HFFc6 (cell line): ENCODE measurements at places on chromosomes 6 and 20. TPM values are rescaled to one million over a fixed set of nuclear protein-coding genes. Genes with fewer than 3 reads are reported as not detected.

GRCh38 chr6:28657769-28658465 lies 132.2 kb downstream of the GPX5 start:
- DNase-seq = peak; percentile 57
- peaks cover 11% of the 10 kb centered on the region for H3K27me3 ChIP-seq
- H3K4me1 ChIP-seq = peaks cover 26% of the 10 kb centered on the region
- H3K27ac ChIP-seq = peak overlapping the region; percentile 53
- H3K36me3 ChIP-seq = no peaks in the 10 kb centered on the region

- H3K4me3 ChIP-seq = peak overlapping the region; percentile 94
- H3K4me1 ChIP-seq = peaks cover 52% of the 10 kb centered on the region
These were observed 1.5 kb downstream of the CCND3 start for GRCh38 chr6:41939848-41940758.

DNA sequence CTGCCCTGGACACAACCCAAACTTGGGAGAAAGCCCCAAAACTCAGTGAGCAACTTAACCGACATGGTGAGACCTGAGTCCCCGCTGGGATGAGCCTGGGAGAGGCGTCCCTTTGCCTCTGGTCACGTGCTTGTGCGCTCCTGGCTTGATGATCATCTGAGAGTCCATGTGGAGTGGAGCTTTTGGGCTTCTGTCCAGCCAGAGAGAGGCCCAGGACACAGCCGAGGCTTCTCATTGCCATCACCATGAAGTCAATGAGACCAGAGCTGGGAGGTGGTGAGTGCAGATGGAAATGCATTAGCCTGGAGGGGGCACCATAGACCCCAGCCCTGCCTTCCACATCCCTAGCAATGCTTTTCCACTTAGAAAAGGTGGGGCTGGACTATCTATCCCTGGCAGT lies 250.0 kb downstream of the SLC24A3 start:
- peaks cover 2% of the 10 kb centered on the region; the same call in 1 of the 2 replicates for H3K27me3 ChIP-seq
- no peak overlapping the region for H3K4me3 ChIP-seq
- no peak overlapping the region for H3K27ac ChIP-seq
- no peak for DNase-seq
- peaks cover 8% of the 10 kb centered on the region; the same call in 1 of the 2 replicates for H3K4me1 ChIP-seq
- H3K36me3 ChIP-seq = no peaks in the 10 kb centered on the region

The ZBTB46 gene
- 0.45 to 1.1 TPM (median 0.99 TPM) in 3 replicates for total RNA-seq

The TMEM217 gene
- total RNA-seq = 1.3 to 2.2 TPM (median 1.5 TPM) in 3 replicates

DNA sequence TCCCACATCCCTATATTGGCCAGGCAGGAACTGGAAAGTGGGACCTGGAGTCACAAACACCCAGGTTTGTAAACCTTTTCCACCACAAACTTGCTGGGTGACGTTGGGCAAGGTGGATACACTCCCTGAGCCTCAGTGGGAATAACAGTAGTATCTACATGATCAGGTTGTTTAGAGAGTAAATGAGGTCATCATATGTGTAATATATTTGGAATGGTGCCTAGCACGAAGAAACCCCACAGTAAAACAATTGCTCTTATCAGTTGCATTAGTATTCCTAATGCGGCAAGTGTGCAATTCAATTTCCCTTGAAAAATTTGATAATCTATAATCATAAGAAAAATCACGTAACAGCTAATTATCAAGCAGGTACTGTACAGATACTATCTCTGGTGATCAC lies 51.9 kb downstream of the HIVEP2 start:
- H3K4me3 ChIP-seq = no peak overlapping the region
- no peak overlapping the region for H3K27ac ChIP-seq
- DNase-seq = peak; percentile 39

DNA sequence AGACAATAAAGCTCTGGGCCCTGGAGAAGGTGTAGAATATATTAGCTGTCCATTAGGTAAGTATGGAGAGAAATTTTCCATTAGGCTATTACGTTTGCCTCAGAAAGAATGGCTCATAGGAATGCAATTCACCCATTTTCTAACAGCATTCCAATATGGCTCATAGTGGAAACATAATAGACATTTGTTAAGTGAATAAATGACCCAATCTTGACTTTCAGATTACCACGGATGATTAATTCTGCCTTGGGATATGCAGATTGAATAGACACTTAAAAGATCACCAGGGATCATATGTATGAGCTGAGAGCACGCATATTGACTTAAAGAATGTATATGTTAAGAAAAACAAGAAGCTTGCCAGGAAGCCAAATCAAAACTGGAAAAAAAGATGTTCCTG lies 209.1 kb upstream of the CDYL start:
- no peaks in the 10 kb centered on the region; the same call in 1 of the 2 replicates for H3K27me3 ChIP-seq
- peak overlapping the region; percentile 64 for H3K27ac ChIP-seq
- H3K36me3 ChIP-seq = peaks cover 17% of the 10 kb centered on the region
- H3K4me1 ChIP-seq = peaks cover 41% of the 10 kb centered on the region
- peak overlapping the region; percentile 22; the same call in 1 of the 2 replicates for H3K4me3 ChIP-seq

DNA sequence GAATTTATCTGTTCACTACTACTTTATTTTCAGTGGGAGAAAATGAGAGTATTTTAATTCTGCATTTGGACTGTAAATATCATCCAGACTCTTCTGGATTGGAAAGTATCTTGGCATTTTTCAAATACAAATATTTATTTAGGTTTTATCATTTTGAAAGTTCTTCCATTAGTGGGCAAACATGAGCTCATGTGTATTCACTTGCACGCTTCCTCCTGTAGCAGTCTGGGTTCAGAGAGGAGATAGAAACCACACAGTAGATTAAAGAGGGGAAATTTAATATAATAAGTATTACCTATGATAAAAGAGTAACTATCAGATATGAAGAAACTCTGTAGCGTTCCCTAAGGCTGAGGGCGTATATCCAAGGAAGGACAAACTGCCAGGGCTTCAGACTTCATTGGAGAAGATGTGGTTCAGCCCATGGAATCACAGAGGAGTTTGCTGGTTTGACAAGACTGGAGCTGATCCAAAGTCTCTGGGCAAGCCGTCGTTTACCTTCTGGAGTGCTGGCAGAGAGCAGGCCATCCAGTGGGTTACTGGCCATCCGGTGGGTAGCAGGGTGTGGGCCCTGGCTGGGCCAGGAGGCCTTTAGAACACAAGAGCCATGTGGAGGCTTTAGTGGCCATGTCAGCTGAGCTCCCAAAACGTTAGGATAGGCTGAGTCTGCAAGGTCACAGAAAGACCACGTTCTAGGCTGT lies 44.3 kb downstream of the KCNS1 start:
- H3K27ac ChIP-seq = no peak overlapping the region; the same call in 1 of the 2 replicates
- peaks cover 28% of the 10 kb centered on the region for H3K36me3 ChIP-seq
- no peak overlapping the region for H3K4me3 ChIP-seq
- no peak for DNase-seq

GRCh38 chr20:46635514-46636136 lies 15.6 kb downstream of the SLC13A3 start:
- H3K27ac ChIP-seq = no peak overlapping the region
- no peak for DNase-seq
- peaks cover 10% of the 10 kb centered on the region for H3K27me3 ChIP-seq
- H3K36me3 ChIP-seq = no peaks in the 10 kb centered on the region

DNA sequence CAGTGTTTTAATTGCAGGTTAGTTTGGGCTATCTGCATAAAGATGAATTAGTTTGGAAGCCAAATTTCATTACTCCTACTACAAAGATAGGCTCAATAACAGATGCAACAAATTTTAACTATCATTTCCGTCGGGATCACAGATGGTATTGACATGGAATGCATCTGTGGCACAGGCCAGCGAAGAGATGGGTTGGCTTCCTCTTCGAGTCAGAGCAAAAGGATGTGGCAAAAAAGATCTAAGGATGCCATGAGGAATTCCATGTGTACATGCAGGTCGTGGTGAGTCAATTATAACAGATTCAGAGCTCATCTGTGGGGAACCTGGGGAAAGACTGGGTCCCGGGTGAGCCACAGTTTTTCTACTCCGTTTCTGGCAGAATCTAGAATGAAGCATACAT lies 83.0 kb upstream of the CITED2 start:
- H3K4me3 ChIP-seq = no peak overlapping the region
- peaks cover 13% of the 10 kb centered on the region for H3K4me1 ChIP-seq
- no peaks in the 10 kb centered on the region for H3K27me3 ChIP-seq
- no peaks in the 10 kb centered on the region for H3K36me3 ChIP-seq
- DNase-seq = no peak

GRCh38 chr6:153698637-153699036 lies 340.4 kb upstream of the OPRM1 start:
- no peak overlapping the region for H3K4me3 ChIP-seq
- no peaks in the 10 kb centered on the region for H3K36me3 ChIP-seq
- no peaks in the 10 kb centered on the region for H3K4me1 ChIP-seq
- no peak overlapping the region for H3K27ac ChIP-seq
- DNase-seq = no peak
- H3K27me3 ChIP-seq = no peaks in the 10 kb centered on the region

- H3K4me3 ChIP-seq = no peak overlapping the region
- H3K27me3 ChIP-seq = no peaks in the 10 kb centered on the region
- DNase-seq = no peak
These were observed 897.4 kb upstream of the CITED2 start for GRCh38 chr6:140271759-140272377.

The TTLL9 gene
- total RNA-seq = not detected in 3 replicates

GRCh38 chr6:42690151-42690702 lies 32.2 kb downstream of the PRPH2 start:
- H3K36me3 ChIP-seq = peaks cover 15% of the 10 kb centered on the region
- peaks cover 63% of the 10 kb centered on the region for H3K4me1 ChIP-seq
- H3K4me3 ChIP-seq = no peak overlapping the region

DNA sequence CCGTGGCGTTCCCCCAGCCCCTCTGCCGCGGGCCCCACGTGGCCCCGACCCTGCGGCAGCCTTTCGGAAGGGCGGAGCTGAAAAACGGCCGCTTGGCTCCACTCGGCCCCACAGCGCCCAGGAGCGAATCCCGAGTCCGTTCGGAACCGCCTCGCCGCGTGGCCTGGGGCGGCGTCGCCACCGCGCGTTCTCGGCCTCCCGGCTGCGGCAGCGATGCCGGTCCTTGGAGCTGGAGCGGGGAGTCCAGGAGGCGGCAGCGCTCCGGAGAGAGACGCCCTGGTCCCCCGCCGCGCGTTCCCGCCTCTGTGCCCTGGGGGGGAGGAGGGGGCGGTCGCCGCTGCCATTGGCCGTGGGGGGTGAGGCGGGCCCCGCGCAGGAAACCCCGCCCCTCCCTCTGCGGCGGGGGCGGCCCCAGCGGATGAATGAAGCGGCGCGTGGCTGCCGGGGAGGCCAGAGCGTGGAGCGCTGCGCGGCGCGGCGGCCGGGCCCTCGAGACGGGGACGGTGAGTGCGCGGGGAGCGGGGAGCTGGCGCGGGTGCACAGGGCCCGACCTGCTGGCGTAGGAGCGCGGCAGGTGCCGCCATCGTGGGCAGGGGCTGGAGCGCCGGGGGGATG lies at the start of gene SLCO4A1:
Gene SLCO4A1 (plus strand): TSS at position 453 of the 615 bp plus-strand sequence. CDS start 13,952 bp downstream, outside the sequence.
- no peaks in the 10 kb centered on the region for H3K36me3 ChIP-seq
- H3K27ac ChIP-seq = no peak within 1 kb of the TSS
- H3K4me1 ChIP-seq = no peaks in the 10 kb centered on the region; the same call in 1 of the 2 replicates
- DNase-seq = peak; percentile 25
- H3K4me3 ChIP-seq = peak within 1 kb of the TSS; percentile 75
- H3K27me3 ChIP-seq = peaks cover 13% of the 10 kb centered on the region

DNA sequence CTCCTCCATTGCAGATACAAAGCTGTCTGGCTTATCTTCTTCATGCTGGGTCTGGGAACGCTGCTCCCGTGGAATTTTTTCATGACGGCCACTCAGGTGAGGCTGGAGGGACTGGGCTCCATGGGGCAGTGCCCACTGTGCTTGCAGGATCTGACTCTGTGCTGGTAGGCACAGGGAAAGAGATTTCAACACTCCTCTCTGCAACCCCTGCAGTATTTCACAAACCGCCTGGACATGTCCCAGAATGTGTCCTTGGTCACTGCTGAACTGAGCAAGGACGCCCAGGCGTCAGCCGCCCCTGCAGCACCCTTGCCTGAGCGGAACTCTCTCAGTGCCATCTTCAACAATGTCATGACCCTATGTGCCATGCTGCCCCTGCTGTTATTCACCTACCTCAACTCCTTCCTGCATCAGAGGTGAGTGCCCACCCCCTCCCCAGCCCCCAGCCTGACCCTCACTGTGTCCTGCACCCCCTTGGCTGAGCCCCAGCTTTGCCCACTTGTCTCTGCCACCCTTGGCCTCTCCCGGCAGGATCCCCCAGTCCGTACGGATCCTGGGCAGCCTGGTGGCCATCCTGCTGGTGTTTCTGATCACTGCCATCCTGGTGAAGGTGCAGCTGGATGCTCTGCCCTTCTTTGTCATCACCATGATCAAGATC lies 6.1 kb downstream of the SLC29A1 start:
- no peak for DNase-seq
- no peaks in the 10 kb centered on the region for H3K36me3 ChIP-seq
- H3K27me3 ChIP-seq = peaks cover 2% of the 10 kb centered on the region
- H3K4me1 ChIP-seq = peaks cover 34% of the 10 kb centered on the region
- H3K4me3 ChIP-seq = no peak overlapping the region
- H3K27ac ChIP-seq = no peak overlapping the region

GRCh38 chr6:11318835-11319813 lies 86.7 kb upstream of the NEDD9 start:
- H3K36me3 ChIP-seq = no peaks in the 10 kb centered on the region
- H3K4me3 ChIP-seq = peak overlapping the region; percentile 1; the same call in 1 of the 2 replicates
- H3K27ac ChIP-seq = peak overlapping the region; percentile 98

DNA sequence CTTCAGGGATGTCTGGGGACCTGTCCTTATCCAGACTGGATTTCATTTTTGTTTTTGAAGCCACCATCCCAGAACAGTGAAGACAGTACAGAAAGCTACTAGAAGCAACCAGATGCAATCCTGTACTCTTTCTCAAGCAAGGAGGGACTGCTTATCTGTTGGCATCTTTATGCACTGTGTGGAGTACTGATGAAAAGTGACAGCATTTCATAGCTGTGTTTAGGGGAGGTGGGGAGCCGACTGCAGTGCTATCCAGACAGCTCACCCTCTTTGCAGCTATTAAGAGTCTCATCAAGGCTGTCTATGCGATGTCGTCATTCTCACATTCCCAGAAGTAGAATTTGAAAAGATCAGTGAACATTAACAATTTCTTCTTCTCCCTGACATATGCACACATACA lies 5.5 kb downstream of the ZDHHC14 start:
- H3K27ac ChIP-seq = no peak overlapping the region
- peaks cover 14% of the 10 kb centered on the region for H3K4me1 ChIP-seq
- H3K4me3 ChIP-seq = no peak overlapping the region
- no peaks in the 10 kb centered on the region for H3K27me3 ChIP-seq
- peaks cover 26% of the 10 kb centered on the region for H3K36me3 ChIP-seq

- DNase-seq = no peak
- H3K4me3 ChIP-seq = no peak overlapping the region
- H3K27ac ChIP-seq = no peak overlapping the region
- H3K36me3 ChIP-seq = no peaks in the 10 kb centered on the region
- H3K27me3 ChIP-seq = no peaks in the 10 kb centered on the region; the same call in 1 of the 2 replicates
- H3K4me1 ChIP-seq = peaks cover 13% of the 10 kb centered on the region
These were observed 42.8 kb upstream of the STMND1 start for GRCh38 chr6:17059022-17059421.

- H3K27ac ChIP-seq = no peak overlapping the region
- no peak for DNase-seq
- no peaks in the 10 kb centered on the region; the same call in 1 of the 2 replicates for H3K4me1 ChIP-seq
- no peaks in the 10 kb centered on the region for H3K27me3 ChIP-seq
- H3K36me3 ChIP-seq = no peaks in the 10 kb centered on the region
These were observed 150.0 kb downstream of the BTBD3 start for GRCh38 chr20:12067686-12068085.

The SUPT3H gene
- total RNA-seq = 6.2 to 6.8 TPM (median 6.3 TPM) in 3 replicates

DNA sequence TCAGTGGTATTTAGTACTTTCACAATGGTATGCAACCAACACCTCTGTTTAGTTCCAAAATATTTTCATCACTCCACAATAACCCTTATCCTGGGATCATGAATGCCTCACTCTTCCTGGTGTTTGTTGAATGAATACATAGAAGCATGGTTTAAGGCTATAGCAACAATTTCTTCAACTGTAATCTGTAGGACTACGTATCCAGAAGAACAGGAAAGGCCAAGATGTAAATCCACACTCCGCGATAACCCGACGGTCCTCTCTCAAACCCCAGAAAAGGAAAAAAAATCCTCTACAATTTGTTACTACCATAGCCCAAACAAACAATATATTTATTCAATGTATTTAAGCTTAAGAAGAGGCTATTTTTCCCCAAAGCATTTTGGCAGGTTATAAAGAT lies 141.4 kb upstream of the SALL4 start:
- H3K27me3 ChIP-seq = peaks cover 4% of the 10 kb centered on the region
- no peak overlapping the region for H3K27ac ChIP-seq
- no peak overlapping the region for H3K4me3 ChIP-seq
